ENCODE measurements at places on chromosomes 12 and 14.

DNA sequence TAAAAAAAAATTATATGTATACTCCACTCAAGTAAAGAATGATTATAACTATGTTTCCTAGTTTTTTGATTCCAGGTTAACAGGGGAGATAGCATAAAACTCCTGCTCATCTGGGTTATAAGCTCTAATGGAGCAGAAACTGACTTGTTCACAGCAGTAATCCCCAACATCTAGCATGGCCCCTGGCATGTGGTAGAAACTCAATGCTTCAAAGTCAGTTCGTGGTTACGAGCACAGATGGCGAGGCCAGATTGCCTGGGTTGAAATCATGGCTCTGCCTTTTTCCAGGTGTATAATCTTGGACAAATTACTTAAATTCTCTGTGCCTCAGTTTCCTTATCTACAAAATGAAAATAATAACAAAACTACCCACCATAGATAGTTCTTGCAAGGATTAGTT, 183.8 kb downstream of the TTC7B start:
- H3K36me3 ChIP-seq, result no peaks in the 10 kb centered on the region
- no peak overlapping the region for H3K27ac ChIP-seq
- no peak for DNase-seq

GRCh38 chr14:103859416-103860202, 12.2 kb upstream of the PPP1R13B start:
- H3K4me3 ChIP-seq, result no peak overlapping the region
- H3K27ac ChIP-seq, result no peak overlapping the region
- H3K36me3 ChIP-seq, result no peaks in the 10 kb centered on the region
- no peak for DNase-seq
- H3K4me1 ChIP-seq, result no peaks in the 10 kb centered on the region
- peaks cover 12% of the 10 kb centered on the region for H3K27me3 ChIP-seq

- H3K4me3 ChIP-seq, result no peak overlapping the region
- DNase-seq, result no peak
- peaks cover 10% of the 10 kb centered on the region for H3K27me3 ChIP-seq
- H3K4me1 ChIP-seq, result no peaks in the 10 kb centered on the region
These were observed 3.0 kb upstream of the MYBPC1 start for GRCh38 chr12:101591781-101592180.

DNA sequence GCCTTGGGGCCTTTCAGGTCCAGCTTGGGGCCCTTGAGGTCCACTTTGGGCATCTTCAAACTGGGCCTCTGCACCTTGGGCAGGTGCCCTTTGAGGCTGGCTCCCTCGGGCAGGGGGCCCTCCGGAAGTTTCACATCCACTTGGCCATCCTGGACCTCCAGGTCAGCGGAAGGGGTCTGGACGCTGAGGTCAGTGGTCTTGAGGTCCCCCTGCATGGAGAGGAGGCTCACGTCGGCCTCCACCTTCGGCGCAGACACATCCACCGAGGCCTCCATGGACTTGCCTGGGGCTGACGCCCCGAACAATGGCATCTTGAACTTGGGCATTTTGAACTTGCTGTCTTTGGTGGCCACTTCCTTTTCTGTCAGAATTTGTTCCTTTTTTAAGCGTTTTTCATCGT, 25.1 kb downstream of the AHNAK2 start:
- H3K4me3 ChIP-seq, result no peak overlapping the region
- no peak for DNase-seq
- peaks cover 6% of the 10 kb centered on the region for H3K27me3 ChIP-seq
- no peaks in the 10 kb centered on the region for H3K36me3 ChIP-seq
- no peak overlapping the region for H3K27ac ChIP-seq

GRCh38 chr14:39175445-39176262, 600 bp downstream of the PNN start:
- DNase-seq, result no peak
- H3K4me1 ChIP-seq, result peaks cover 41% of the 10 kb centered on the region
- peaks cover 34% of the 10 kb centered on the region for H3K36me3 ChIP-seq
- peak overlapping the region; percentile 99 for H3K27ac ChIP-seq

DNA sequence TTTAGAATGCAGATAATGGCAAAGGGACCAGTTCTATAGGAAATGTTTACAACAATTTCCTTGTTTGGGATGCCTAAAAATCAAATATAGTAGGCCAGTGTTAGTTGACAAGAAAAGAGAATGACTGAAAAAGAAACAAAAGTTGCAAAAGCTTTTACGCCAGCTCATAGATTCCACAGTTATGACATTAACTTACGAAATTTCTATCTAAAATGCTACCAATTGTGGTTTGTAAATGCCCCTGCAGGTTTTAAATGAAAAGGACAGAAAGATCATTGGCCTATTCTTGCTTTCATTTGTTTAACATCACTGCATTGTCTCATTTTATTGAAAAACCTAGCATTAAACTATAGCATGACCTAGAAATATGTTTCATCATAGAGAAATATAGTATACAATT, 345.8 kb downstream of the CCDC91 start:
- H3K4me3 ChIP-seq, result no peak overlapping the region
- no peak overlapping the region for H3K27ac ChIP-seq
- DNase-seq, result no peak
- no peaks in the 10 kb centered on the region for H3K27me3 ChIP-seq
- H3K4me1 ChIP-seq, result no peaks in the 10 kb centered on the region

- no peak overlapping the region for H3K4me3 ChIP-seq
- DNase-seq, result no peak
- H3K27me3 ChIP-seq, result no peaks in the 10 kb centered on the region
- no peak overlapping the region for H3K27ac ChIP-seq
- no peaks in the 10 kb centered on the region for H3K4me1 ChIP-seq
These were observed 99.2 kb downstream of the SLC41A2 start for GRCh38 chr12:104858611-104859543.

- H3K27me3 ChIP-seq, result peaks cover 10% of the 10 kb centered on the region
- no peak for DNase-seq
- H3K4me1 ChIP-seq, result peaks cover 3% of the 10 kb centered on the region
- no peaks in the 10 kb centered on the region for H3K36me3 ChIP-seq
- H3K4me3 ChIP-seq, result peak overlapping the region; percentile 48
- H3K27ac ChIP-seq, result no peak overlapping the region
These were observed 70.3 kb downstream of the COX16 start for GRCh38 chr14:70289138-70289537.

- H3K36me3 ChIP-seq, result no peaks in the 10 kb centered on the region
- no peak overlapping the region for H3K4me3 ChIP-seq
- DNase-seq, result no peak
These were observed 252.5 kb downstream of the SLC6A15 start for GRCh38 chr12:84660139-84660538.

- no peak overlapping the region for H3K4me3 ChIP-seq
- no peak for DNase-seq
- no peaks in the 10 kb centered on the region for H3K4me1 ChIP-seq
- H3K27ac ChIP-seq, result no peak overlapping the region
- no peaks in the 10 kb centered on the region for H3K27me3 ChIP-seq
These were observed 217.8 kb upstream of the NPAS3 start for GRCh38 chr14:32720927-32721326.

DNA sequence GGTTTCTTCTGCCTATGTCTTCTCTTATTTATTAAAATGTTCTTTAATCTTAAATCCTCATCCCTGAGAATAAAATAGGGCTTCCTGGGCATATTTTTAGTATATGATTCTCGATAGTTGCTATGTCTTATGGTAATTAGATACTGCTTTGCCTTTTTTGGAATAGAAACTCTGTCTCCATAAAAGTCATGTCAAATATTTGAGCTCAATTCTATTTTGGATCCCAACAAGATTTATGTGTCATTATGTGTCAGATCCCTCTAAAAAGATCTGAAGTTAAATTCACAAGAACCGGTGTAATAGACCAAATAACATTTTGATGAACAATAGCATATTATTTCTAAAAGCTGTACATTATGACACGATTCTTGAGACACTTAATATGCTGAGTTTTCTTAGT, 312.5 kb upstream of the PDE3A start:
- no peaks in the 10 kb centered on the region for H3K36me3 ChIP-seq
- H3K4me1 ChIP-seq, result no peaks in the 10 kb centered on the region
- no peak overlapping the region for H3K27ac ChIP-seq

- H3K27me3 ChIP-seq, result no peaks in the 10 kb centered on the region
- H3K27ac ChIP-seq, result no peak overlapping the region
- no peak overlapping the region for H3K4me3 ChIP-seq
These were observed 113.4 kb downstream of the CRADD start for GRCh38 chr12:93790472-93791152.

DNA sequence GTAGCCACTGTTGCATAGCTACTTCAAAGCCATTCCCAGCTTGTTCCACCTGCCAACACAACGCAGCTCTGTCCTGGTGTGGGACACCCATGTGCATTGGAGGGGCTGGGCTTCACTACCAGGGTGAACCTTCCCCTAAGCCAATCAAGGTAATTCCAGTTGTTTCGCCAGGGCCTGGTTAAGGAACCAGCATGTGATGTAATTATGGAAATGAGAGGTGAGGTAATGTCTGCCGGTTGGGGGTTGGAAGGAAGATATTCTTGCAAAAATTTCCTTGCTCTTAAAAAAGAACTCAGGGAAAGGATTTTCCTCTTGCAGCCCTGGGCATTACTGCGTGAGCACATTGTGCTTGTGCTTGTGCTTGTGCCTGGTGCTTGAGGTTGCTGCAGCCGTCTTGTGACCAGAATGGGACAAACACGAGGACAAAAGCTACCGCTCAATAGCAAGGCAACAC, 14.9 kb downstream of the TUBA1C start:
- H3K36me3 ChIP-seq, result no peaks in the 10 kb centered on the region
- H3K4me1 ChIP-seq, result no peaks in the 10 kb centered on the region
- H3K27me3 ChIP-seq, result peaks cover 5% of the 10 kb centered on the region
- H3K4me3 ChIP-seq, result no peak overlapping the region
- no peak for DNase-seq
- no peak overlapping the region for H3K27ac ChIP-seq

- no peaks in the 10 kb centered on the region for H3K27me3 ChIP-seq
- no peaks in the 10 kb centered on the region for H3K4me1 ChIP-seq
- H3K27ac ChIP-seq, result no peak overlapping the region
- DNase-seq, result no peak
- H3K36me3 ChIP-seq, result no peaks in the 10 kb centered on the region
- H3K4me3 ChIP-seq, result no peak overlapping the region
These were observed 443.2 kb upstream of the TMEM132C start for GRCh38 chr12:127823801-127824200.

GRCh38 chr12:26822026-26822425, 11.0 kb downstream of the ITPR2 start:
- peaks cover 2% of the 10 kb centered on the region for H3K36me3 ChIP-seq
- H3K4me1 ChIP-seq, result peaks cover 37% of the 10 kb centered on the region
- H3K4me3 ChIP-seq, result no peak overlapping the region
- H3K27ac ChIP-seq, result no peak overlapping the region
- no peaks in the 10 kb centered on the region for H3K27me3 ChIP-seq
- no peak for DNase-seq

GRCh38 chr14:50862036-50862570, 9.8 kb upstream of the ABHD12B start:
- H3K27me3 ChIP-seq, result peaks cover 6% of the 10 kb centered on the region
- no peak overlapping the region for H3K4me3 ChIP-seq
- H3K27ac ChIP-seq, result no peak overlapping the region

GRCh38 chr12:49557917-49558215, 10.1 kb downstream of the MCRS1 start:
- DNase-seq, result no peak
- peaks cover 58% of the 10 kb centered on the region for H3K36me3 ChIP-seq
- no peak overlapping the region for H3K27ac ChIP-seq
- H3K4me1 ChIP-seq, result no peaks in the 10 kb centered on the region
- no peaks in the 10 kb centered on the region for H3K27me3 ChIP-seq

GRCh38 chr14:73142216-73142615, 5.9 kb downstream of the PSEN1 start:
- H3K27me3 ChIP-seq, result no peaks in the 10 kb centered on the region
- DNase-seq, result no peak
- no peak overlapping the region for H3K27ac ChIP-seq
- no peak overlapping the region for H3K4me3 ChIP-seq
- peaks cover 23% of the 10 kb centered on the region for H3K36me3 ChIP-seq
- H3K4me1 ChIP-seq, result peaks cover 30% of the 10 kb centered on the region

GRCh38 chr12:108744021-108744897, 12.9 kb upstream of the CORO1C start:
- no peaks in the 10 kb centered on the region for H3K36me3 ChIP-seq
- peaks cover 6% of the 10 kb centered on the region for H3K27me3 ChIP-seq
- no peaks in the 10 kb centered on the region for H3K4me1 ChIP-seq
- H3K4me3 ChIP-seq, result no peak overlapping the region
- no peak for DNase-seq
- no peak overlapping the region for H3K27ac ChIP-seq

Measured in activated B cell treated with CpG ODN at 0.5 μM for 24 hours (primary cell).